NCI-H1417 (cell line): ENCODE measurements at places on chromosomes 6 and 20.

DNA sequence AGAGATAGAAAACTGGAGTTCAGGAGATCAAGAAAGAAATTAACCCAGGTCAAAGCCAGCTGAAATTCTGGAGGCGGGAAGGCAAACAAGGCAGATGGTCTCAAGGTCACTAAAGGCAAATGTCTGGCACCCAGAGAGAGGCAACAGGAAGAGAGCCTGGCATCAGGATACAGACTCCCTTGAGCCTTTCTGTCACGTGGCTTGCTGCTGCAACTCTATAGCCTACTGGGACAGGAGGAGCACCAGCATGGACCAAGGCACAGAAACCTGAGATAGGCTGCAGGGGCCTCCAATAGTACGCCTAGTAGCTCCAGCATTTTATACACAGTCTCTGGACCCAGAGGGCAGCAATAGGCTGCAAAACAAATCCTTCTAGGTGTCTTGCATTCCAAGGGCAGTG is 75.1 kb downstream of the SEL1L2 start:
- no peak for DNase-seq

DNA sequence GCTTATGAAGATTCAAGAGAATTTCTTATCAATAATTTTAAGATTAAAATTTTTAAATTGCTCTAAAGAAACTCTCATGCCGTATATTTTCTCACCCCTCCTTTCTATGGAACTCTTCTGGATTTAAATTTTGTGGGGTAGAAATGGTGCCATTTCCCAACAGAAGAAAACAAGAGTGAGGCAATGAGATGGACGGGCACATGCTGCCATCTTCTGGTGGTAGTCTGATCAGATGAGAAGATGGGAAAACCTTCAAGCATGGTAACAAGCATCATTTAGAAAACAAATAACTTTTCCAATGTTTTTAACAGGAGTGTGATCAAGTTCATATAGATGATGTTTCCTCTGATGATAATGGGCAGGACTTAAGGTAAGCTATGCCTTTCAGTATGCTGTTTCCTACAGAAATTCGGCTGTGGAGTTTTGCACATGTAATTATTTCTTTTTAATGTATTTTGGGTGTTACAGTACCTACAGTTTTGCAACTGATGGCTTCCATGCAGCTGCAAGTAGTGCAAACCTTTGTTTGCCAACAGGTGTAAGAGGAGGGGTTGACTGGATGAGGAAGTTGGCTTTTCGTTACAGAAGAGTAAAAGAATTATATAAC is 271.4 kb downstream of the EYA4 start:
- DNase-seq, result peak; percentile 87

GRCh38 chr6:3380344-3381232 is 76.3 kb downstream of the SLC22A23 start:
- no peak for DNase-seq

- no peak for DNase-seq
Measured at GRCh38 chr20:49415005-49415667, 67.3 kb downstream of the KCNB1 start.

DNA sequence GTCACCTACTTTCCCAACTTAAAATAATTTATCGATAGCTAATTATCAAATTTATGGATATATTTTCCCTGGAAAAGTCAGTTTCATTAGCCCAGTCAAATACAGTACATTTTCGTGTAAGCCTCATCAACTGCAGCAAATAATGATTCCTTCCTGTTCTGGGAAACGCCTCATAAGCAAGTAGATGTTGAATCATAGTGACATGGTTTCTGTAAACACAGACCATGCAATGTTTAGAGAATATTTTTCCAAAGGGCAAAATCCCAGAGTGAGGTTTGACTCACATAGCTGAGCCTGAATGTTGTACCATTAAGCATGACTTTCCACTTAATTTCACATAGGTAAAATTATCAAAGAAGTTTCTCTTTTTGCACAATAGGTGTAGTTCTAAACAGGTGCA is 16.7 kb upstream of the VNN1 start:
- DNase-seq, result no peak

DNA sequence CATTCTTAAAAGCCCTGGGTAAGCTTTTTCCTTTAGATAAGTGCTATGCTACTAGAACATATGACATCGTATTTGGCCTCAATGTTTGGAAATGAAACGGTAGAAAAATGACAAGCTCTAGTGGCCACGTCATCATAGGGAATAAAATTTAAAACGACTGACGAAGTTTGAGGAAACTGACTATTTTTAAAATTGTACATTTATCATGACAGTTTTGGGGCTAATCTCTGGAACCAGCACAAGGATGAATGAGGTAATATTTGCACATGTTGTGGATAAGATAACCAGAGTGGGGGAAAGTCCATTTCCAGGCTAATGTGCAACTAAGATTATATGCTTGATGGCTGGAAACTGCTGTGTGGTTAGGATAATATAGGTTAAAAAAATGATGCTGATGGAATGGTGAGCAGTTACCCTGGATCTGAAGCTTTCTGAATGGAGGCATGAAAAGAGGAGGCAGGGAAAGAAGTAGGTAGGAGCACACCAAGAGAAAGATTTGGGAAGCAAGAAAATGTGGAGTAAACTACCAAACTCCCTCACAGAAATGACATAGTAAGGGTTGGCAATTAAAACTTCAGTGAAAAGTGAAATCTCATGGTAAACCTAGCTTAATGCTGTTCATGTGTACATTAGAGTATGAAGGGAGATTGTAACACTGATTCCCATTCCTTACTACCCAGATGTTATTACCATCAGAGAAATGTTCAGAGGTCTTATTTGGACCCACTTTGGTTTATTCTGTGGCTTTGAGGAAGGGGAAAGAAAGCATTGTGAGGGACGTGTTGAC is 42.7 kb upstream of the CEP162 start:
- DNase-seq, result no peak

- DNase-seq, result no peak
Measured at GRCh38 chr20:25269833-25270170, 21.9 kb downstream of the PYGB start.

GRCh38 chr6:8904754-8905153 is 469.4 kb upstream of the SLC35B3 start:
- DNase-seq, result no peak

DNA sequence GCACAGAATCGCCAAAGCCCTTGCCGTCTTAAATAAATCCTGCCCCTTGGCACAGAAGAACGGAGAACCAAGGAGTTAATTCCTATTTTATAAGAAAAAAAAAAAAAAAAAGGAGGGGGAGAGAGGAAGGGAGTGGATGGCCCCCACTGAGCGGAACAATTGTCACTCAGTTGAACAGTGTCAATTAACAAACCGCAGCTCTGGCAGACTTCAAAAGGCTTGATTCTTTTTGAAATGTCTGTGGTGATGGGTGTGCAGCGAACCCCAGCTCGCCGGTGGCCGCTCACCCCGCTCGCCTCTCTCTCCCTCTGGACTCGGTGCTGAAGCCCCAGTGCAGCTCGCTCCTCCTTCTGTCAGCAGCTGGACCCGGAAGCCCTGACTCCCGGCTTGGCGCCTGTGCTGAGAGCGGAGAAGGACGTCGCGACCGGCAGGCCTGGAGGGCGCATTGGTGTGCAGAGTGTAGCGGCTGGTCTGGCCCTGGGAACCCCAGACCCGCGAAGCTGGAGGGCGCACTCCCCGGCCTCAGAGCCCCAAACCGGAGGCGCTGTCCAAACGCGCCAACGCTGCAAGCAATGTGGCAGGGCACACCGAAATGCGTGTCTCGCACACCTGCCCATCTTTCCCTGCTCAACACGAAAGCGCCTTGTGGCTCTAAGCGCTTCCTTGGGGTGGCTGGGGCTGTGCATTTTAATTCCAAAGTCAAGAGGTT is 3.4 kb downstream of the LINC00237 start:
- no peak for DNase-seq

- DNase-seq, result no peak
Measured at GRCh38 chr6:104603108-104603745, 256.5 kb downstream of the HACE1 start.

- peak; percentile 63 for DNase-seq
Measured at GRCh38 chr6:138001750-138002349, 105.4 kb downstream of the PERP start.

DNA sequence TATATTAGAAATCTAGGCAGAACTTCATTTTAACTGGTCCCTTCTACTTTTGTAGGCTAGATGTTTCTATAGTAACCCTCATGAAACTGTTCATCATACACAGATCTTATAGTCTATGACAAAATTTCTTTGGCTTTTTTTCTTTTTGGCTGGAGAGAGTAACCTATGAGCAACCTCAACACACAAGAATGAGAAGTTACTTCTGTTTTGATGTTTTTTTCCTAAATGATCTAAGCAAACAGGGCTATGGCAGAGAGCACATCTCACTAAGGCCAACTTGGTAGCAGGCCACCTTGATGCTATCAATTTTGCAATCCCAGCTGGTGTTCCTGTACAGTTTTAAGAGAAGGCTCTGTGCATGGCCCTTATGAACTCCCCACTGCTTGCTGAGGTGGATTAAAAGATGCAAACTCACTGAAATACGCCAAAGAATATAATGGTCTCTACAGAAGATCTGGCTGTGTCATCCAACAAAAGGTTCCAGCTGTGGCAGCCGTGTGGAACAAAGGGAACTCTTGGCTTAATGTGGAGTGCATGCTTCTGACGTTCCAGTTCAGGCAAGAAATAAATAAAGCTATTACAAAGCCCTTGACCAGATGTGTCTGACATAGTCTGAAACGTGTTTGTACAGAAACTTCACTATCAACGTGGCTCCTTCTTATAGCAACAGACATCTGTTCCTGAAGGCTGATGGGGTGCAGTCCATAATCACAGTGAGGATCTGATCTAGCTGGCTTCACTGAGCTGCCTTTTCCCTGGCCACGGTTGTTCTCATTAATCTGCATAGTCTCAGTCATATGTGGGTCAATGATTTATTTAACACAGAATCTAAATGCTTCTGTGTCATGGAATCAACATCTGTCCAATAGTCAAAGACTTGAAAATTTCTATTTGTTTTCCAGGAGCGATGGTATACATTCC is 481.1 kb downstream of the BMP2 start:
- no peak for DNase-seq

DNA sequence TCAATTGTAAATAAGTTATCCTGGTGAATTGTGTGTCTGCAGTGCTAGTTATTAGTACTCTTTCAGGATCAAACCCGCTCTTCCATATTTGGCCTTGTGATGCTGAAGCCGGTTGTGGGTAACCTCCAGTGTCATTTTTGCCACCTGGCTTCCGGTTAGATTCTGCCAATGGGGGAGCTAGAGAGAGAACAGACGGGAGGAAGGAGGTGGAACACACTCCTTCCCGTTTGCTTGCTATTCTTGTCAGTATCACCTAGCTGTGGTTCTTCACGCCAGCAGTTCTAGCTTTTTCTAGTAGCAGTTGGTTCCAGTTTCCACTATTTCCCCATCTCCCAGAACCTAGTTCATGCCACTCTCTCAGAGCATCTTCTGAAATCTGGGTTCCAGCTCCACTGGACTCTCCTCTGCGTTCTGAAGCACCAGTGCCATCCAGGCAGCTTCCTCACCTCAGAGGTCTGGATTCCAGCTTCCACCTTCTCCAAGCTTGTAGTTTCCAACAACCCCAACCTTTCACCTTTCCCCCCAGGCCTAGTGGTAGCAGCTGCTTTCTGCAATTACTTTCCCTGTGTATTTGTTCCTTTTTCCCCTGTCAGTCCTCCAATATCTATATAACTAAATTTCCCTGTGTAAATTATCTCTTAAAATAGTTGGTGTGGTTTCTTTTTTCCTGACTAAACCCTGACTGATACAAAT is 46.9 kb upstream of the LOC128125822 start:
- DNase-seq, result no peak

DNA sequence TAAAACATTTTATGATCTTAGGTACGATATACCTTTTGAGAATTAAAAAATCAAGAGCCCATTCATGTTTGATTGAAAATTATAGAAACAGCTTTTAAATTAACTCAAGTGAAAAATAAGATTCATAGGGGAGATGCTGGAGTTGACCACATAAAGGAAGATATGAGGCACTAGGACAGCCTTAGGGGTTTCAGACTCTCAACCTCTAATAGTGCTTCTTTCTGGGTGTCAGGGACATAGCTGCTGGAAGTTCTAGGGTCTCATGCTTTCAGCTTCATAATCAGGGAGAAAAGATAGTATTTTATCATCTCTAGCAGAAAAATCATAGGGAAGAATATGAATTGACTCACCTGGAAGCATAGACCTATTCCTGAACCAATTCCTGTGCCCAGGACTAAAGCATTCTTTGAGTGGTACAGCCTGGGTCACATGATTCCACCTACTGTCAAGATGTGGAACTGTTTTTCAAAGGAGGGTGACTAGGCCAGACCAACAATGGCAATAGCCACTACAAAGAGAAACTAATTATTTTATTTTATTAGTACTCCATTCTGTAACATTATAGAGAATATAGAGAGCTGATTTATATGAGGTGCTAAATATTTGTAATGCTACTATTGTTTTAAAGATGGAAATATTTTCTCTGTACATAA is 27.8 kb upstream of the CENPW start:
- peak; percentile 52 for DNase-seq

DNA sequence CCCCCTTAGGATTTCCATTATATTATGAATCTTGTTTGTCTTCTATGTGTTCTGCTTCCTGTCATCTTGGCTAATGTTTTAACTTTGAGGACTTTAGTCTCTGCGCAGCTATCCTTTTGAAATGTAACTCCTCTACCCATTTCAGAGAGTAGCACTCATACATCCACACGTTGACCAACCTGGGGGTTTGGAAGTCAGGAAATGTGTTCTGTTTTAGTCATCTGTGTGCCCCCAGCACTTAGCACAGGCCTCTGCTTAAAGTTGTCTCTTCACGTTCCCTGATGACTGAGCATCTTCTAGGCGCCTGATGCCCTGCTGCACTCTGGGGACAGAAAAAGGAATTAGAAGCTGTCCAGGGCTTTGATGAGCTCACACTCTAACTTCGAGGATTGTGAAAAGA is 47.9 kb downstream of the HMGN3 start:
- no peak for DNase-seq

DNA sequence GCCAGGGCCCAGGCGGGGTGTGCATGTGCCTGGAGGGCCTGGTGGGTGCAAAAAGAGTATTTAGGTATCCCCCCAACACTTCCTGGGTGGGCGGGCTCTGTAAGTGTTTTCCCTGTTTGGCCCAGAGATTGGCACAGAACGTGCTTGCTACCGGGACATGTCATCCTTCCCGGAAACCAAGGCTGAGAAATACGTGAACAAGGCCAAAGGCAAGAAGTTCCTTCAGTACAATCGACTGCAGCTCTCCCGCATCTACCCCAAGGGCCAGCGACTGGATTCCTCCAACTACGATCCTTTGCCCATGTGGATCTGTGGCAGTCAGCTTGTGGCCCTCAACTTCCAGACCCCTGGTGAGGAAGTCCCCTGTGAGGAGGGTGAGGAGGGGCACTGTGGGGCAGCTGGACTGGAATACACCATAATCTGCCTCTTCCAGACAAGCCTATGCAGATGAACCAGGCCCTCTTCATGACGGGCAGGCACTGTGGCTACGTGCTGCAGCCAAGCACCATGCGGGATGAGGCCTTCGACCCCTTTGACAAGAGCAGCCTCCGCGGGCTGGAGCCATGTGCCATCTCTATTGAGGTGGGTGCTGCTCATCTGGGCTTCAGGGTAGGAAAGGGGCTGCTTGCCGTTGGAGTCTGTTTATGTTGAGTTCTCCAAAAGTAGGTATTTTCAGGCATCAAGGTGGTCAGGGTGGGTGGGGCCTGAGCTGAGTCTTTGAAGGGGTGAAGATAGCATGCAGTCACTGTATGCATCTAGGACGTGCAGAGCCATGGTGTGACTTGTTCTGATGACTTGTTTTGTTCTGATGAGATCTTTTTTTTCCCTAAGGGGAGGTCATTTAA is 35.2 kb downstream of the PLCG1 start:
- DNase-seq, result no peak

- DNase-seq, result no peak
Measured at GRCh38 chr6:130928158-130928912, 101.1 kb downstream of the SMLR1 start.

GRCh38 chr6:131917318-131917717 is 33.9 kb downstream of the CCN2 start:
- no peak for DNase-seq

GRCh38 chr6:106470811-106471210 is 110.3 kb downstream of the CRYBG1 start:
- DNase-seq, result no peak
